ENCODE measurements at places on chromosomes 1 and 21.

- no peak for DNase-seq
Observed at GRCh38 chr1:201119206-201120197, 7.3 kb upstream of the CACNA1S start.

DNA sequence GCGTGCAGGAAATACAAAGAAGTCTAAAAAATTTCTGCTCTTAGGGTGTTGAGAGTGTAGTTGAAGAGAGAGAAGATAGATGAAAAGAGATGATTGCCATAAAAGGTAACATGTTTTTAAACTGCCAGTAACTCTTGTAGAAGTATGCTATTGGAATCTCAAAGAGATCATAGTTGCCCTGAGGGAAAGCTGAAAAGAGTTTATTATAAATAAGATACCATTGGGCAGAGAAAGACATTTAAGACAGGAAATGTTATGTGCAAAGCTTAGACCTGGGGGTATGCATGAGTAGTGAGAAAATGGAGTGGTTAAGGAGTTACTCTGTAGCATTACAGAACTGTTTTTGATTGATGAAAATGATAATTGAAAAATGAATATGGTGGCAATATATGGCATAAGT, 17.6 kb downstream of the GABPA start:
- DNase-seq: no peak

GRCh38 chr1:37697737-37698136, 5.4 kb downstream of the CDCA8 start:
- DNase-seq: no peak

DNA sequence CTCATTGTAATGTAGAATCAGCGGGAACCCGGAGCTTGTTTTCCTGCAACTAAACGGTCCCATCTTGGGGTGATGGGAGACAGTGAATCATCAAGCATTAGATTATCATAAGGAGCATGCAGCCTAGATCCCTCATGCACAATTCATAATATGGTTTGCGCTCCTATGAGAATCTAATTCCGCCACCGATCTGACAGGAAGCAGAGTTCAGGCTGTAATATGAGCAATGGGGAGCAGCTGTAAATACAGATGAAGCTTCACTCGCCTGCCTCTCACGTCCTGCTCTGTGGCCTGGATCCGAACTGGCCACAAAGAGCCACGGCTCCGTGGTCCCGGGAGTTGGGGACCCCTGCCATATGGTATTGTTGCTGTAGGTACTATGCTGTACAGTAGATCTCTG, 1.6 kb downstream of the IFI44 start:
- no peak for DNase-seq

DNA sequence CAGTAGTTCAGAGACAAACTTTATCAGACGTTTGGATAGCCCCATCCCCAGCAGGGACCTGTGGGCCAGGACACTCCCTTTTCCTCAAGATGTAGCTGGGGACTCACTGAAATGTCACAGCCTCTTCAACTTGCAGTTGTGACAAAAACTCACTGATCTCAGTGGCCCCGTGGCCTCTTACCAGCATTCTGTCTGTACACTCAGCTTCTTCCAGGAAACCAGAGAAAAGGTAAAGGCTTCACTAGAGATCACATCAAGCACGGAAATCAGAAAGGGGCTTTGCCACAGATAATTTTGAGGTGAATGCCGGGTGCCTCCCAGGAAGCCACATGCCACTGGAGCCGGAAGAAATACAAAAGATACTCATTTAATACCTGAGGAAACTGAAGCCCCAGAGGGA, 122.2 kb downstream of the CCDC185 start:
- DNase-seq: no peak

GRCh38 chr1:110617116-110617515, 11.0 kb upstream of the KCNA2 start:
- no peak for DNase-seq
